Cerebellar nuclear complex (tissue), 1 donor: ENCODE measurements at places on chromosomes 5 and 9.

- DNase-seq, result no peak
Observed at GRCh38 chr9:131409458-131409992, 15.6 kb downstream of the PRRC2B start.

- no peak for DNase-seq
Observed at GRCh38 chr5:132853790-132854189, 12.5 kb downstream of the GDF9 start.

DNA sequence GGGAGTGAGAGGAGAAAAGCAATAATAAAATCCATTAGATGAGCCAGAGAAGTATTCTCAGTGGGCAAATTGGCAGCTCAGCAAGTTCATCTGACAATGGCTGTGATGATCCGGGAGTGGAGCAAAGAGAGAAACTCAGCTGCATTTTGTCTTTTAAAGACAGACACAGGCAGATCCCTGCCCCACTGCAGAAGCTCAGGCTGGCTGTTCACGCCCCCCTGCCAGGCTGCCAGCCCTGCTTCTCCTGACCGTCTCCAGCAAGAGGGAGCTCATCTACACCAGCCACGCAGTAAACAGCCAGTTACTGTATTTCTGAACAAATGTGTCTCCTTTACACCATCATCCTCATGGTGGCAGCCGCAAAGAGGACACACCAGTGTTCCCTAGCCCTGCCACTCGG is 114.3 kb upstream of the SARDH start:
- DNase-seq, result no peak

GRCh38 chr5:124714910-124715309 is 31.5 kb downstream of the ZNF608 start:
- no peak for DNase-seq

DNA sequence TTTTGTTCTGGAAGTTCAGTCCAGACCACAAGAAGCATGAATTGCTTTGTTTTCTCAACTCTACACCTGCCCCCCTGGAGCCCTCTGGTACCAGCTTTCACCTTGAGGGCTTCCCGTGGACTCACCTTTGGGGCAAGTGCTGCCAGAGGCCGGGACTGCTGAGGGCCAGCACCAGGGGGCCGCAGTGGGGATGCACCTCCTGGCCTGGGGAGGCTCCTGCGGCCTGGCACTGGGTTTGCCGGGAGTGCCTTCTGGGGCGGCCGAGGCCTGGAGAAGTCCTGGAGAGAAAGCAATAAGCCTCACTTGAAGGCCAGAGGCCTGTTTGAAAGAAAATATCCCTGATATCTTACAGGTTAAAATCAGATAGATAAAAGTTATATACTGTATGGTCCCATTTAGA is 21.7 kb downstream of the NIPAL4 start:
- no peak for DNase-seq

GRCh38 chr5:94778732-94779131 is 160.3 kb downstream of the SLF1 start:
- DNase-seq, result no peak

GRCh38 chr9:115393976-115394775 is 276.2 kb upstream of the TNC start:
- DNase-seq, result no peak

- no peak for DNase-seq
Observed at GRCh38 chr5:172923539-172923938, 35.7 kb upstream of the RPL26L1 start.

GRCh38 chr5:57036761-57037160 is 84.8 kb upstream of the MIER3 start:
- DNase-seq, result no peak

GRCh38 chr5:130546211-130546610 is 618.8 kb downstream of the HINT1 start:
- no peak for DNase-seq

- DNase-seq, result no peak
Observed at GRCh38 chr5:68345171-68345570, 129.6 kb downstream of the PIK3R1 start.

DNA sequence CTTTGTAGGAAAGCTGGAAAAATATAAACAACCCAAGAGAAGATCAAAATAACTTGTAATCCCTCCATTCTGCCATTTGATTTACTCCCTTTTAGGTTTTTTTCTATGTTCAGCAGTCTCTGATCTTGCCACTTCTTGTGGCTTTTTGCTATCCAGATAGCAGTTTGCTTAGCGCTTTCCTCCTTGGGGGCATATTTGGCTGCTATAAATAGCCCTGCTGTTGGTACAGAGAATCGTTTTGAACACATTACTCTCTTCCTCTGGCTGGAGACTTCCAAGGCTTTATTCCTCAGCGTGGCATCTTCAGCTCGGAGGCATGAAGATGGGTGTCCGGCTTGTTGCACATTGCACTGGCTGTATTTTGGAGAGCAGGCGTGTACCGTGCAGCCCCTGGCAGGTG is 38.6 kb downstream of the HMCN2 start:
- DNase-seq, result no peak

DNA sequence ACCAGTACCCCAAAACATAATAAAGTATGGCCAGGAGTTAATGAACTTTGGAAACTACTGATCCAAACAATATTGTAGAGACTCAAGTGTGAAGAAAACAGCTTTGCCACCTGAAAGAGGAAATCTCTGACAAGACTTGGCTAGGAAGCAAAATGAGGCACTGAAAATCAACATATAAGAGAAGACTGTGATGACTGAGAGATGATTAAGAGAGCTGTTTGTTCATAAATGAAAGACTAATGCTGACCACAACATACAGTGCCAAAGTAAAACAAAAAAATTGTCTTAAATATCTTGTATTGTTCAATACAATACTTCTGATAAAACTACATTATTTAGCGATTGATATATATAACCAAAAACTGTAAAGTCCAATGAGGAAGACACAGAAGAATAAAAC is 7.2 kb downstream of the RC3H2 start:
- no peak for DNase-seq

DNA sequence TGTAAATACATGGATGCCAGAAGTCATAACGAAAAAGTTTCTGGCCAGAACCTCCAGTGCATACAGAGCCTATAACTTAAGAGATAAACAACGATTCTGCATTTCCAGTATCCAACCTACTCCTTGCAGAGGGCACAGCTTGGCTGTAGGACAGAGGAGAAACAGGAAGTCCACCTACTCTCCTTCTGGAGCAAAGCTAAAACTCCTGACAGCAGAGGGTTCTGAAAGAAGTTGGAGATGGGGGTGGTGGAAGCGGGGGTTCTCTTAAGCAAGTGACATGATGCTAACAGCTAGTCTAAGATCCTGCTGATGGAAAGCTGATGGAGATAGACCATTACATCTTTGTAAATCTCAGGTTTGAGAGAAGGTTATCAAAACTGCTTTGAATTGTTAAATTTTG is 35.5 kb upstream of the CTNNAL1 start:
- no peak for DNase-seq

- DNase-seq, result peak; percentile 2
Observed at GRCh38 chr9:23492126-23493002, 333.7 kb downstream of the ELAVL2 start.

- DNase-seq, result no peak
Observed at GRCh38 chr5:121915765-121916164, 46.0 kb upstream of the SRFBP1 start.

DNA sequence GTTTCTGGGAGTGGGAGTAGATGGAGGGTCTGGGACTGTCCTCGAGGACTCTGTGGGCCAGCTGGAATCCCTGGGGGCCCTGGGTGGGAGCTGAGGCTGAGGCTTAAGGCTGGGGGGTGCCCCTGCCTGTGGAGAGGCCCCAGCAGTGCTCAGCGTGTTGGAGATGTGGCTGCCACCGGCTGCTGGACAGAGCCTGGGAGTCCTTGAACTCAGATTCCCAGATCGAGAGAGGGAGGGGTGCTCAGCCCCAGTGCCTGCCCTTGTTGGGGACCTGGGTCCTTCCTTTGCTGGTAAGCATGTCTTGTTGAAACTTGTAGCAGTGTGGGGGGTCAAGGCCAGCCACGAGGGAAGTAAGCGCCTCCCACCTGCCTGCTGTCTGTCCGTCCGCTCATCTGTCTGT is 10.7 kb downstream of the RXRA start:
- no peak for DNase-seq

DNA sequence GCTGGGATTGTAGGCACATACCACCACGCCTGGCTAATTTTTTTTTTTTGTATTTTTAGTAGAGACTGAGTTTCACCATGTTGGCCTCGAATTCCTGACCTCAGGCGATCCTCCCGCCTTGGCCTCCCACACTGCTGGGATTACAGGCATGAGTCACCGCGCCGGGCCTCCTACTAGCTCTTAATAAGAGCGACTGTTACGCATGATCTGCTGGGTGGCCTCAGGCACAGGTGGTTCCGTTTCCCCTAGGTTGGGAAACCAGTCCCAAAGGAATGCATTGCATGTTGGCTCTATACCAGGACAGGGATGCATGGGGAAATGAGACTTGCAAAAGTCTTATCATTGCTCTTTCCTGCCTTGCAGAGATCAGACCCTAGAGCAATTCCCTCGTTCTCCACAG is 184.7 kb upstream of the PPP1R26 start:
- DNase-seq, result no peak

GRCh38 chr9:71245651-71246050 is 124.2 kb upstream of the TRPM3 start:
- no peak for DNase-seq

- DNase-seq, result no peak
Observed at GRCh38 chr9:110161940-110162339, 46.0 kb downstream of the C9orf152 start.

DNA sequence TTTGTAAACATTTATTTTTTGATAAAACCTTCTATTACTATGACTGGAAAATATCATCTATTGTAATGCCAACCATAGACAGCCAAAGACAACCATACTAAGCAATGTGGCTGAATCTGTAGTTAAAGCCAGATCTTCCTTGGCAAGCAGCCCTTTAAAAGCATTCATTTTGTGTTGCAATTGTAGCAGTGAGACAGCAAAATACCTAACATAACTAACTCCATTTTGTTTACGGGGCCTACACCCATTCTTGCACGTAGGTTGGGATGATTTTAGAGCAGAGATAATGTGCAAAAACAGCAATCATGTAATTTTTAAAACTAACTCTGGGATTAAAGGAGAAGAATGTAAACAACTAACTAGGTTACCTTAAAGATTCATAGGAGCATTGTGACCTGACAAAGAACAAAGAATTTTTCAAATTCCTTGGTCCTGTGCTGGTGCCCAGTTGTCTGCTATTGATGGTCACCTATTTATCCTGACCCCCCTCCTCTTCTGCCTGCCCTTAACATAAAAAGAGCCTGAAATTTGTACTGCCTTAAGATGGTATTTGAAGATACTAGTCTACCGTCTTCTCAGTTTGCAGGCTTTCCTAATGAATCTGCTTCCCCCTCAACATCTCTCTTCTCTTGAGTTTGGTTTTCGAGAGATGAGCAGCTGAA is 10.6 kb downstream of the IFNA1 start:
- DNase-seq, result no peak

GRCh38 chr5:28734396-28734795 is 1696.0 kb upstream of the CDH9 start:
- DNase-seq, result no peak

GRCh38 chr5:147310059-147310704 is 75.4 kb downstream of the STK32A start:
- DNase-seq, result no peak

DNA sequence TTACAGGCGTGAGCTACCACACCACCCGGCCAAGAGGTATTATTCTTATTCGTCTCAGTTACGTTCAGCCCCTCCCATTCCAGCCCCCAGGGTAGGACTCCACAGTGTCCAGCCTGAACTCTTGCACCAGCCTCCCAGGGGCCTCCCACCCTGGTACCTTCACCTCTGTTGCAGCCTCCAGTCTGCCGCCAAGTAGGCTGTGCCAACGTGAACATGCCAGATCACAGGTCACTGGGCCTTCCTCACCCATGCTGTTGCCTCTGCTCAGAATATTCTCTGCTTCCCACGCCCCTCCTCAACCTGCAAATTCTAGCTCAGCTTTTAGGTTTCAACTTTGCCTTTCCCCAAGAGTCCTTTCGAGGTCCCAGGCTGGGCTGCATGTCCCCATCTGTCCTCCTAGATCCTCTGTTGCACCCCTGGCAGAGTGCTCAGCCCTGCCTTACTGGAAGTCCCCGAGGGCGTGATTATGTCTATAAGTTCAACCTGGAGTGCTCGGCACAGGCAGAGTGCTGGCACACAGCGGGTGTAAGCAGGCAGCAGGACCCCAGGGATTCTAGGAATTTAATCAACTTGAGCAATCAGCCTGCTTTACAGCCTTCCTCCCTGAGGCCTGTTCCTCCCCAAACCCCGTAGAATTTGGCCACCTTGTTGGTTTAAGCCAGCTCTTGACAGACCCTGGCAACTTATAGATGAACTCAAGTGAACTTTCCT is 13.1 kb upstream of the STXBP1 start:
- DNase-seq, result no peak

GRCh38 chr9:99107421-99107820 is 2.5 kb downstream of the TGFBR1 start:
- no peak for DNase-seq

DNA sequence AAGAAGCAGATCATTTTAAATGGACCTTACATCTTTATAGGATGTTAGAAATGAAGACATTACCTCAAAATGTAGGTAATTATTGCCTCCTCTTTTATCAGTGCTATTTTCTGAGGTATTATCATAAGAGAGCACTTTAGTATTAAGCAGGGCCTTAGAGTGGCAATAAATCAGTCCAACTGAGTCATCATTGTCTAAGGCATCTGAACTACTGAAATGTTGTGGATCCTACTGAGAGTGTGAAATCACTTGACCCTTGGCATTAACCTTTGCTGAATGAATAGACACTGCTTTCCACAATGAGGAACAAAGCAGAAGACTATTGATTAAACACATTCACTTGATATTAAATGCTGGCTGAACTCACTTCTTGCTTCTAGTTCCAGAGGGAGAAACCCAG is 224.6 kb upstream of the ARRDC3 start:
- DNase-seq, result no peak

DNA sequence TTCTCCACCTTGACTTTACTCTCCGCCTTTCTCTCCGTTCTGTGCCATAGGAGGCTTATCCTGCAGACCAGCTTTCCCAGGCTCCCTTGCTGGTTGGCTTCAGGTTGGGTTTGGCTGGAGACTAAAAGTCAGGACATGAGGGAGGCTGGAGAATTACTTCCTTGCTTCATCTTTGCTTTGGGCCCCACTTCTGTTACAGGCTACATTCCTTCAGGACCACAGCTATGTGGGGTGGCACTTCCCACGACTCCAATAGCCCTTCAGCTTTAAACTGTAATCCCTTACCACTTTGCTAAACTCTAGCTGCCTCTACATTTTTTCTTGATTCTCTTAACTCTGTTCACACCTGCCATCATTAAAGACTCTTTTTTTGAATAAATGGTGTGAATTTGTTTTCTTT is 186.7 kb upstream of the NR4A3 start:
- DNase-seq, result no peak

GRCh38 chr5:155211764-155212163 is 198.2 kb downstream of the KIF4B start:
- DNase-seq, result no peak
